ENCODE measurements at places on chromosomes 12 and 14.

GRCh38 chr12:66239295-66239694 is 50.3 kb downstream of the IRAK3 start:
- no peak for DNase-seq

GRCh38 chr12:132342251-132343227 is 13.2 kb upstream of the GALNT9 start:
- DNase-seq = no peak

DNA sequence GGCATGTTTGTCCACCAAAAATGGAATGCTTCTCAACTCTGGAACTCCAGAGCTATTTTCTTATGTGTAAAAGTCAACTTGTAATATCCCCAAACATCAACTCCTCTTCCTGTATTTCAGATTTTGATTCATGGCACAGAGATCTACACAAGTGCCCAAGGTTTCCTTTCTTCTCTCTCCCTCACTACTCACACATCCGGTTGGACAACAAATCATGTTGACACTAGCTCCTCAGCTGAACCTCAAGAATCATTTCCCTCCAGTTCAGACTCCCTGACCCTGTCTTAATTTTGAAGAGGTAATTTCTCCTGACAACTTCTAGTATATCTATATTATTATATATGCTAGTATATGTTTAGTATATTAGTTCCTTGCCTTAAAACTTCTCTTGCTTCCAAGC is 485.4 kb upstream of the CCDC196 start:
- no peak for DNase-seq

DNA sequence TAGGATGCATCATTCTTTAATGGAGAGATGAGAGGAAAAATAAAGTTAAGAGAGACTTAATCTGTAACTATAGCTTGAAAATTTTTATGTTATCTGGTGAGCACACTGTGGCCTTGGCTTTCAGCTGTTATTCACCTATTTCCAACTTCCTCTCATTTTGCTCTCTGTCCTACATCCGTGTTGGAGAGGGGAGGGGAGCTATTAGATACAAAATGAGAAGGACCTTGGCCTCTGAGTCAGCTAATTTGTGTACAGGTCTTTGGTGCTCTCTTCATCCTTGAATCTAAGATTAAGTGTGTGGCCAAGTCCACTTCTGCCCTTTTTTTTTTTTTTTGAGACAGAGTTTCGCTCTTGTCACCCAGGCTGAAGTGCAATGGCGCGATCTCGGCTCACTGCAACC is 887 bp upstream of the APOBEC1 start:
- no peak for DNase-seq

GRCh38 chr12:227923-228845 is 14.2 kb upstream of the SLC6A12 start:
- DNase-seq = no peak

DNA sequence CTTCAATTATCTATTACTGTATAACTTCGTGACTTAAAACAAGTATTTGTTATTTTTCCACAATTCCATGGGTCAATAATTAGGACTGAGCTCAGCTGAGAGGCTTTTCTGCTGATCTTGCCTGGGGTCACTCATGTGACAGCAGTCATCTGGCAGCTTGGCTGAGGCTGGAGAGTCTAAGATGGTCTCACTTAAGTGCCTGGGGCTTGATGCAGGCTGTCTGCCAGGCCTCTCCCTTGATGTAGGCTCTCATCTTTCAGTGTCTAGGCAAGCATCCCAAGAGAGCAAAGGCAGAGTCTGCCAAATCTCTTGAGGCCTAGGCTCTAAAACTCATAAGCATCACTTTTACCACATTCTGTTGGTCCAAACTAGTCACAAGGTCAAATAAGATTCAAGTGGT is 93.2 kb downstream of the NKX2-1 start:
- DNase-seq = no peak

GRCh38 chr12:80580254-80580653 is 127.2 kb upstream of the MYF6 start:
- DNase-seq = no peak

DNA sequence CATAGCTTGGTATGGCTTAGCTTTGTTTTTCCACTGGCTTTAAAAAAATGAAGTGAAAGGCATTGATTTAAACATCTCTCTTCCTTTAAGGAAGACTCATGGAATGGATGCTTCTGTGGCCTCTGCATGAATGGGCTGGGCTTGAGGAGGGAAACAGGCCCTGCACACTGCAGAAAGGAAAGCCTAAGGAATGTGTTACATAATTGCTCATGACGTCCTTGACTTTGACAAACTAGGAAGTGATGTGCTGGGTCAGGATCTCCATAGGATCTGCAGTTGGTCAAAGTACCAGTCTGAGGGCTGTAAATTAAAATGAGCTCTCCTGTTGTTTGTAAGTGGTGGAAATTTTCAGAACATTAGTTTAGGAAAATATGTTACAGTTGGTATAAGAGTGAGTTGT is 12.7 kb downstream of the SAMD4A start:
- DNase-seq = no peak

- DNase-seq = no peak
Measured at GRCh38 chr14:72675126-72675525, 218.8 kb downstream of the DPF3 start.

GRCh38 chr14:101480747-101481530 is 80.4 kb upstream of the DIO3 start:
- DNase-seq = no peak

DNA sequence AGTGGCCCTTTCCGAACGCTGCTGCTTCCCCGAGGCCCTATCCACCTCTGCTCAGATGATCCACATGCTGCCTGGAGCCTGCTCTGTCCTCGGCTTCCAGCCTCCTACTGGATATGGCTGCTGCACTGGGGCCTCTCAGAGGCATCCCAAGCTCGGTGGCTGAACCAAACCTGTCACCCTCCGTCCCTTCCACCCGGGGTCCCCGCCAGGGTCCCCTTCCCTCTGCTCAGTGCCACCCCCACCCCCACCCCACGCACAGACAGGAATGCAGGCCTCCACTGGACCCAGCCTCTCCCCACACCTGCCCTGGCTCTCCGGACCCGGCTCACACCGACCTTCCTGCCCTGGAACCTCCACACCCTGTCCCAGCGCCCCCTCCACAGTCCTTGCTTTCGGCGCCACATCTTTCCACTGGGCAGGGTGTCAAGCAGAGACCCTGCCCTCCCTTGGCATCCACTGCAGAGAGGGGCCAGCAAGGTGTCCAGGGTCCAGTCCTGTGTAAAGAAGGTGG is 6.1 kb downstream of the CEP170B start:
- DNase-seq = no peak

GRCh38 chr14:76951166-76951565 is 77.3 kb downstream of the IRF2BPL start:
- DNase-seq = no peak

DNA sequence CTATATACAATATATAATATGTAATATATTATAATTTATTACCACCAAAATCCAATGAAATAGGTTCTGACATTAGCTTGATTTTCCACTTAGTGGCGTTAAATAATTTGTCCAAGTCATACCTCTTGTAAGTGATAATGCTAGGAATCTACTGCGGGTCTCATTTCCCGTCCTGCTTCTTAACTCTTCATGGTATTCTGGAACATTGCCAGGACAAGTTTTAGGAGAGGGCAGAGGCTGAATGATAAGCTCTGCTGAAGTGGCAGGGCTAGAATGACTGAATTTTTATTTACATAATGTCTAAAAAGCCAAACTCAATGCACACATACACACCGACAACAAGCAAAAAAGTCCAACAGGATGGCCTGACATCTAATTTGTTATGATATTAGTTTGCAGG is 70.4 kb upstream of the PTPRQ start:
- no peak for DNase-seq

DNA sequence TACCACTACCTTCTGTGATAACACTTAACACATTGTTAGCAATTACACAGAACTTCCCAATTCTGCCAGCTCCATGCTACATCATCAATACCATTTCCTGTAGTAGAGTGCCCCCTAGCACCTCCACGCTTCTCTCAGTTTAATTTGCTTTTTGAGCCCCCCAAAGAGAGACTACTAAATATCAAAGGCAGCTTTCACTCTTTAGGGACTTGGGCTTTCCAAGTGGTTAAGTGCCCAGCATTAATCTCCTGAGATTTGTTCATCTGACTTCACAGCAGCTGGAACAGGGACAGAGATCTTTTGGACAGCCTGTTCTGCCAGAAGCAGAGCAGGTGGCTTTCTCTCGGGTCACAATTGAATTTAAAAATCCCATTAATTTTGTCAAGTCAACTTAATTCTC is 954.9 kb downstream of the DIO2 start:
- no peak for DNase-seq

DNA sequence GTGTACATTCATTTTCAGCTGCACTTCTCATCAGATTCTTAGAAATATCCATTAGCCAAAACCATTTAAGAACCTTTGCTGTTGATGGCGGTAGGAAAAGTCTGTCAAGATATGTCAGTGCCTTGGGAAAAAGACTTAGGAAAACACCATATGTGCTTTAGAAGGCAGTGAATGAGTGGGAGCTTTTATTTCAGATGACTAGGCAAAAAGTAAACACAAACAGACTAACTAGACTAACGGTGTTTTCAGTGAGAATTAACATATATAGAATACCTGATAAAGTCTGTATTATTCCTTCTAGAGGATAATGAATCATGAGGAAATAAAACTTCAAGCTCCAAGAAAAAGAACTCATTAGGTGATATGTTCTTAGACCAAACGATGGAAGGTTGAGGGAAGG is 418.9 kb downstream of the NAV3 start:
- DNase-seq = no peak

Data from activated gamma-delta T cell treated with Interleukin-2 at 50 U/mL for 16 hours (primary cell).